ENCODE measurements at places on chromosomes 3 and 15.

DNA sequence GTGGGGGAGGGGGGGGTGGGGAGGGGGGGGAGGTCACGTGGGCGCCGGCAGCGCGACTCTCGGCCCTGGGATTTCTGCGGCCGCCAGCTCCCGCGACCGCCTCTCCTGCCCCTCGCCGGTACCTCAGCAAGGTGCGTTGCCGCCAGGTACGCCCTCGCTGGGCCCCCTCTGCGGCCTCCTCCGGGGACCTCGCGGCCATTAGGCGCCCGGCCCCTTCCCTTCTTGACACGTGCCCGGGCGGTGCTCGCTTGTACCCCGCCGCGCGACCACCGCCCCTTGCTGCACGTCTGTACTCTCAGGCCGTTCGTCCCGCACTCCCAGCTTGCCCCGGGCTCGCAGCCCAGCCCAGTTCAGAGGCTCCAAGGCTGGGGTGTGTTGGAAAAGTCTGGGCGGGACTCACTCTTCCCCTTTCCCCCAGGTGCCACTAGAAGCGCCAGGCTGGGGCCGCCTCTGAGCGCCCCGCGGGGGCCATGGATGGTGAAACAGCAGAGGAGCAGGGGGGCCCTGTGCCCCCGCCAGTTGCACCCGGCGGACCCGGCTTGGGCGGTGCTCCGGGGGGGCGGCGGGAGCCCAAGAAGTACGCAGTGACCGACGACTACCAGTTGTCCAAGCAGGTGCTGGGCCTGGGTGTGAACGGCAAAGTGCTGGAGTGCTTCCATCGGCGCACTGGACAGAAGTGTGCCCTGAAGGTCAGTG is at the start of gene MAPKAPK3:
TSS of gene MAPKAPK3 (plus strand) at position 56 of the 696 bp plus-strand sequence. CDS start at position 471, 415 bp downstream.
- DNase-seq = peak; percentile 28

DNA sequence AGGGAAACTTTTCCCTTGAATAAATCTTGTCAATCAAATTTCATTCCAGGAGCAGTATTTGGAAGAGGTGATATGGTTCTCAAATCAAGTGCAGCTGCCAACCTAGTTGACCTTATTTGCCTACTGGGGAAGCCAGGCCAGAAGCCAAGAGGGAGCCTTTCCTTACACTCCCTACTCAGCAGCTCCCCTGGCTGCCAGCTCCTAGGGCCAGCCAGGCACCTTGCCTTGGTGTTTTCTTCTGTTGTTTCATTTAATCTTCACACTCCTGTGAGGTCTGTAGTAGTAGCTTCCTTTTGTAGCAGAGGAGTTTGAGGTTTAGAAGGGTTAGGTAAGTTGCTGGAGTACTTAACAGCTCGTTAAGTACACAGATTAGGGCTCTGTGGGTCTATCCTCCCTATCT is 22.6 kb downstream of the MKRN2OS start:
- DNase-seq = no peak

DNA sequence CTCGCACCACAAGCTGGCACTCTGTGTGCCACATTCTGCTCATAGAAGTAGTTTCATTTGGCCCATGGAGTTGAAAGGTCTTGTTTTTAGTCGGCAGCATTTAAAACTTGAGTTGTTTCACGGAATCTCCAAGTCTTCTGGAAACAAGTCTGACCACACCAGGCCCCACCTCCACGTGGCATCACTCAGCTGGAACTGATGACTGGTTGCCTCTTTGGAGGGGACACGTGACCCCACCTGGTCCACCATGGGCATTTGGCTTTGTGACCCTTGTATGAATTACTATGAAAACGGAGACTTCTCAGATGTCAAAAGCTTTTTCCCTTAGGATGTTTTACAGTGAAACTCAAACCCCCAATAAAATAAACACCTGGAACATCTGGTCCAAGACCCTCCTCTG is 74.9 kb downstream of the NTRK3 start:
- DNase-seq = no peak

DNA sequence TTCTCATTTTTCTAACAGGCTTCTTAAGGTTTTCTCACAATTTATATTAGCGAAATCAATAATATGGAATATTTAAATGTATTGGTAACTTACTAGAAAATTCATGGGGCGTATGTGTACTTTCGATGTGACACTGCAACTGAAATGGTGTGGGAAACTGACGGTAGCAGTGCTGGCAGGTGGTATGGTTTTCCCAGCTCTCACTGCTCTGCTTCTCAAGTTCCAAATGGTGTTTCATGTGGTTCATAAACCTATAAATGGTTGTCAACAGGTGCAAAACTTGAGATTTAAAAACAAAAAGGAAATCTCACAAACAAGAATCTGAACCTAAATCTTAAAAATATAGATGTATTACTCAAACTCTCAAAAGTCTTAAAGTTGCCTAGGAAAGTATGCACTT is 54.7 kb downstream of the ZNF280D start:
- no peak for DNase-seq

DNA sequence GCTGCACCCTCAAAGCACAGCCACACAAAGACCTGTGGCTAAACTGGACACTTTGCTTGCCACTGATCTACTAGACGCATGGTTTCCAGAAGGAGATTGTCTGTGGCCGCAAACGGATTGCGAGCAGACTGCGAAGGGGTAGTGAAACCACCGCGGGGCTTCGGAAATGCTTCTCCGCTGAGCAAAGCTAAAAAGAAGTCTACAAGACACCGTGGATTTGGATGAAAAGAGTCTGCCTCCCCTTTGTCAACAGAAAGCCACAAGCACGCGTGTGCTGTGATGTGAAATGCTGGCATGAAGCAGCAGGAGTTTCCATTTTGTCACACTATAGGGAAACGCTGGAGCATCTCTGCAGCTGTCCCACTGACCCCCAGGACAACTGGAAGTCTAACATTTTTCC is 63.0 kb downstream of the TMEM44 start:
- no peak for DNase-seq

- DNase-seq = no peak
These were observed 51.7 kb downstream of the UBE2E2 start for GRCh38 chr3:23254835-23255234.

DNA sequence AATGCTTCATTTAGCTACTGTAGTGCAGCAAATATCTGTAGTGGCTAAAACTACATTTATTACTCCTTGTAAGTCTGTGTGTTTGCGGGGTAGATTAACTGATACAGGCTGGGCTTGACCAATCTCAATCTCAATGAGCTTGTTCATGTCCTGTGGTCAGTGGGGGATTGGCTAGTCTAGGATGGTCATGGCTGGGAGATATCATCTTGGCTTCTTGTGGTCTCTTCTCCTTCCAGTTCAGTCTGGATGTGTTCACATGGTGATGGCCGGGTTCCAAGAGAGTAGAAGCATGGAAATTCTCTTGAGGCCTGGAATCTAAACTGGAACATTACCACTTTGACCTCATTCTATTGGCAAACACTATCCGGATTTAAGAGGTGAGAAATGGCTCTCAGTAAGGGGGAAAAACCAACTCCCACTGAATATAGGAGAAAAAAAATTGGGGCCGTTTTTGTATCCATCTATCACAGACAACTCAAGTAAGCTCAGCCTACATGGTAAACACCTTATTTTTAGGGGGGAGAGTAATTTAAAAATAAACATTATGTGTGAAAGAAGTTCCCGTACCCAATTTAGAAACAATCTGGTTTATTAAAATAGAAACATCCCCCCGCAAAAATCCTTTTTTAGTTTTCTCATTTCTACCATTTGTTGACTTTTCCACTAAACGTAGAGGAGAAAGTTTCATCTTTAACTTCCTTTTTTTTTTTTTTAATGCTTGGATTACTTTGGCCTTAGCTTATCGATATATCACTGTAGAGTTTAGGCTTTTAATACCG is 284.9 kb upstream of the TBC1D5 start:
- DNase-seq = no peak

Measured in AG20443 (cell line).